ENCODE measurements at places on chromosomes 7 and 10. TPM values are rescaled to one million over a fixed set of nuclear protein-coding genes. Genes with fewer than 3 reads are reported as not detected.

The PIK3AP1 gene
- 1.1 TPM for total RNA-seq

The RALA gene
- total RNA-seq: 17.6 TPM

The ARMC3 gene
- total RNA-seq: 0.64 TPM

The TMEM270 gene
- total RNA-seq: not detected

The CYP26C1 gene
- total RNA-seq: 0.24 TPM

The LRRD1 gene
- total RNA-seq: not detected

The ANKRD2 gene
- 9.9 TPM for total RNA-seq

The STEAP2 gene
- 2.7 TPM for total RNA-seq

The PPP1R17 gene
- not detected for total RNA-seq

The ZNF727 gene
- under 0.01 TPM for total RNA-seq

The MAGI2 gene
- total RNA-seq: 1.7 TPM

The ZNF117 gene
- total RNA-seq: 6.5 TPM

The ASB10 gene
- not detected for total RNA-seq

The CALY gene
- not detected for total RNA-seq

The CTBP2 gene
- 125 TPM for total RNA-seq

The PLPP4 gene
- total RNA-seq: 1.3 TPM

The FAM3C gene
- total RNA-seq: 44.3 TPM

The SLC26A4 gene
- 0.72 TPM for total RNA-seq

The FAM24B gene
- total RNA-seq: 4.1 TPM

The WNT16 gene
- total RNA-seq: not detected

The PROSER2 gene
- total RNA-seq: 39.5 TPM

The TAS2R5 gene
- 2.8 TPM for total RNA-seq

The C7orf57 gene
- total RNA-seq: 0.21 TPM

The FAM25A gene
- 10.8 TPM for total RNA-seq

The PLOD3 gene
- total RNA-seq: 37.4 TPM

The CPXM2 gene
- total RNA-seq: 0.48 TPM

The ADCYAP1R1 gene
- not detected for total RNA-seq

The WDFY4 gene
- under 0.01 TPM for total RNA-seq

The HOXA10 gene
- 2.2 TPM for total RNA-seq

The DKK1 gene
- 11.9 TPM for total RNA-seq

The TMEM213 gene
- not detected for total RNA-seq

The SFTPA1 gene
- total RNA-seq: not detected

The KCNH2 gene
- 0.21 TPM for total RNA-seq

The ASIC3 gene
- not detected for total RNA-seq

The RPEL1 gene
- total RNA-seq: under 0.01 TPM

The PITRM1 gene
- 54.2 TPM for total RNA-seq

The SRRT gene
- 22.0 TPM for total RNA-seq

The CPN1 gene
- total RNA-seq: not detected

The TEX36 gene
- total RNA-seq: not detected
